ENCODE measurements at places on chromosomes 12 and 14. TPM values are rescaled to one million over a fixed set of nuclear protein-coding genes. Genes with fewer than 3 reads are reported as not detected.

DNA sequence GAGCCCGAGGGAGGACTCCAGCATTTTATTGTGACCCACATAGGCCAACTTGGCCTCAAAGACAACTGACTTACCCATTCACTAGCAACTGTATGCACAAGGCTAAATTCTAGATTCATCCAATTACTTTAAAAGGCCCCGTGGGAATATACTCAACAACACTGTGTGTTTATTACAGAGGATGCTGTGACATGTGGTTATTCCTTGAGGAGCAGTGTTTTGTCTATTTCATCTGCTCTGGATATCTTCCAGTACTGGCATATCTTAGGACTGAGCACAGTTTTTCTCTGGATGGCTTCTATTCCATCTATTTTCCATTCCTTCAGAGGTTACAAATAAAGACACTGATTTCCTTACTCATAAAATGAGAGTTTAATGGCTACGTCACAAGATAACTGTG, 87.2 kb upstream of the KRAS start:
- DNase-seq, result no peak

- DNase-seq, result no peak
These were observed 485.9 kb downstream of the APAF1 start for GRCh38 chr12:99130808-99131553.

GRCh38 chr12:67274186-67274585, 5.0 kb downstream of the CAND1 start:
- no peak for DNase-seq

Gene RFX4
- total RNA-seq, result not detected

Gene CCDC175
- total RNA-seq, result not detected

Gene PIWIL1
- not detected for total RNA-seq

DNA sequence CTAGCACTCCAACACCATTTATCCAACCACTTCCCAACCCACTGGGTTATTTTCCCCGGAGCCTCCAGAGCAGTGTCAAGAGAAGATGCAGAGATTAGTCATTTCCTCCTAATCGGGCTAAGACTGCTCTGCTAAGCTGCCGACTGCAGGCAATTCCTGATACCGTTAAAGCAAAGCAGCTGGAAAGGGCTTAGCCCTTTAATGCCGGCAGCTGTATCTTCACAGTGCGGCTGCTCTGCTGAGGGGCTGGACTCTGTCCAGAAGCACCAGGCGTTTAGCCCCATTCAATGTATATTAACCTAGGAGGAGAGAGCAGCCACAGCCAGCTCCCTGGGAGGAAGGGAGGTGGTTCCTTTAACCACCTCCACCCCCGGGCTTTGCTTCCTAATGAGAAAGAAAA, 11.1 kb downstream of the AQP6 start:
- DNase-seq, result no peak

Gene STAC3
- 5.5 TPM for total RNA-seq

Gene REM2
- total RNA-seq, result 1.4 TPM

DNA sequence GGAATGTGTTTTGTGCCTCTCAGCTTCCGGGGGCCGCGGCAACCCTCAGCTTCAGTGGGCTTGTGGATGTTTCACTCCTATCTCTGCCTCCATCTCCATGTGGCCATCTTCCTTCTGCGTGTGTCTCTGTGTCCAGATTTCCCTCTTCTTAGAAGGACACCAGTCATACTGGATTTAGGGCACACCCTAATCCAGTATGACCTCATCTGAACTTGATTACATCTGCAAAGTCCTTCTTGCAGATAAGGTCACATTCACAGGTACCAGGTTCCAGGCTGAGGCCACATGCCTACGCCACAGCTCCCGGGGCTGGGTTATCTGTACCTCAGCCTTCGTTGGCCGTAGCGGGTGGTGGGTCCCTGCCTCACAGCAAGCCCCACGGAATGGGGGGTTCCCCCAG, 68.9 kb downstream of the ZNF664 start:
- DNase-seq, result no peak

DNA sequence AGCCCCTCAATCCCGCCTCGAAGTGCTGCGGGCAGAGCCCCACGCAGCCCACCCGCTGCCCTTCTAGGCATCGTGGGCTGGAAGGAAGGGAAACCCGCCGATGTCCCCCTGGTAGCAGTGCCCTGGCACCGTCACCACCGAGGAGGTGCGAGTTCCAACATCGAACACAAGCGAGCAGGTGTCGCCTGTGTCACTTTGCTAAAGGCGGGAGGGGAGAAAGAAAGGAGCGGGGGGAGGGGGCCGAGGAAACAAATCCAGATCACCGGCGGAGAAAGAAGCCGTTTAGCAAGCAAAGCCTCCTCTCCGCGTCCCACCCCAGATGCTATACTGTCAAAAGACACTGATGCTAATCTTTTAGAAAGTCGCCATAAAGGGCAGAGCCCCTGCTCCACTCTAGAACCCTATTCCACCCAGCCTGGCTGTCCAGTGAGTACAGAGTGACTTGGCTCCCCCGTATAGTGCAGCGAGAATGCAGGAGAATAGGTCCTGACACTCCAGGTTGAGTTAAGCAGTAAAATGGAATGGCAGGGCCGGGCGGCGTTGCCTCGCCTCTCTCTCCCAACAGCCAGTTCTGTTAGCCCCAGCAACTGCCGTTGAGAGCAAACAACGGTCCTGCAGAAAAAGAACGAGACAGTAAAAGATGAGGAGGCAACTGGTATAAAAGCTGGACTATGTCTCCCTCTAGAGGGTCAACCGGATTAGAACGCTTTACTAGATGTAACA, 67.9 kb upstream of the USP15 start:
- DNase-seq, result peak; percentile 27

- no peak for DNase-seq
These were observed 389.1 kb downstream of the AACS start for GRCh38 chr12:125454291-125454690.

GRCh38 chr12:52020539-52021336, 14.0 kb downstream of the TAMALIN start:
- DNase-seq, result peak; percentile 61

Gene HOXC5
- total RNA-seq, result not detected

DNA sequence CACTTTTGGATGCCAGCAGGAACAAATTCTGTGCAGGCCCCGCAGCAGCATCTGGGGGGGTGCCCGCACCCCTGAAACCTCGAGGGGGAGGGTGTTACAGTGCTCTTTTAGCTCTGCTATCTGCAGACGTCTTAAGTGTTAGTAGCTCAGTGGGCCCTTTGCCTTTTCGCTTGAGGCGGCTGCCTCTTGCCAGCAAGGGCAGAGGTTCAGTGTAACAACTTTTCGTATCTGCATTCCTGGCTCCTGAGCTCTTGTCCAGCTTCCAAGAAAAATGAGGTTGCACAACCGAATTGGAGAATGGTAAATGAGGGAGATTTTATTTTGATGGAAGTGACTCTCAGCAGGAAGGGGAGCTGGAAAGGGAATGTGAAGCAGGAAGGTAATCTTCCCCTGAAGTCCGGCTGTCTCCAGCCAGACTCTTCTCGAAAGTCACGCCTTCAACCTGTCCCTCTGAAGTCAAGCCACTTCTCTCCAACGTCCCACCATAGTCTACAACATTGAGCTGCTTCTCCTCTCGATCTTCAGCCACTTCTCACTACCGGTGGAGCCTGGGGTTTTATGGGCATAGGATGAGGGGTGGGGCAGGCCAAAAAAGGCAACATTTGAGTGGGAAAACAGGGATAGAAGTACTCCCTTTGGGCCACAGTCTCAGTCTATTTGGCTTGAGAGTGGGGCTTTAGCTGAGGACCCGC, 17.8 kb downstream of the TAS2R50 start:
- DNase-seq, result no peak

GRCh38 chr12:79848339-79848738, 86.6 kb downstream of the PPP1R12A start:
- no peak for DNase-seq

DNA sequence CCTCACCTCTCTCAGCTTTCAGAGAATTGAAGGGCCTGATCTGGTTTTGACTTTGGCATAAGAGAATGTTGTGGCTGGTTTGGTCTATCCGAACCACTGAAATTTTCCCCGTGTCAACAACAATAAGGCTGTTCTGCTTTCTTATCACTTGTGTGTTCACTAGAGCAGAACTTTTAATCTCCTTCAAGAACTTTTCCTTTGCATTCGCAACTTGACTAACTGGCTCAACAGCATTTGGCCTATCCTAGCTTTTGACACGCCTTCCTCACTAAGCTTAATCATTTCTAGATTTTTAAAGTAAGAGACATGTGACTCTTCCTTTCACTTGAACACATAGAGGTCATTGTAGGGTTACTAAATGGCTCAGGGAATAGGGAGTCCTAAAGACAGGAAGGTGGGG, 25.9 kb upstream of the EDDM3A start:
- no peak for DNase-seq

Gene RDH12
- total RNA-seq, result not detected

DNA sequence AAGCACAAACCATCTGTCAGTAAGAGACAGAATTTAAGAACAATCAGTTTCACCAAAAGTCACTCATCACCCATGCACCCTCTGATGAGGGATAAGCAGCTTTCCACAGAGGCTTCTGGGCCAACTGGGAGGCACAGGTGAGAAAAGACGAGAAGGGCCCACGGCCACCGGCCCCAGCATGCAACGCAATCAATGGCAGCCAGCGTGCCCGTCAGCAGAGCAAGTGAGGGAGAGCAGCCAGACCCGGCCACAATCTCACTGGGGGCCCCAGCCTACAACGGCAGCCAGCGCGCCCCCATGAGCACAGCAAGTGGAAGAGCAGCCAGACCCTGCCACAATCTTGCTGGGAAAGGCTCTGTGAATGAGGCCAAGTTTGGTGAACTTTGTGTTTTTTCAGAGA, 13.3 kb downstream of the ANKLE2 start:
- no peak for DNase-seq

DNA sequence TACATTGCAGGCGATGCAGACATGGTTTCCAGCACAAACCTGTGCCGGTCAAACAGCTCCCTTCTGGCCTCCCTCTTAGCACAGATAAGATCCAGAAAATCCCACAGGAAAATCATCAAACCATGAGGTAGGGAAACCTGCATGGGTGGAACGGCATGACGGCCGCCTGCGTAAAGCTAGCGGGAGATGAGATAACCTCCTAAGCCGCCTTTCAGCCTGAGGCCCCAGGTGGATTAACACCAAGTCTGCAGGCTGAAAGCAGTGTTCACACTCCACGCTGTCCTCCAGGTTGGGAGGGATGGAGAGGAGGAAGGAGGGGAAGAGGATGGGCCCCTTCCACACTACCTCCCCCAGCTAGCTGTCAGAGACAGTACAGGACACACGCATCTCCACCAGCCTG, 63.8 kb downstream of the TSPAN11 start:
- DNase-seq, result no peak

DNA sequence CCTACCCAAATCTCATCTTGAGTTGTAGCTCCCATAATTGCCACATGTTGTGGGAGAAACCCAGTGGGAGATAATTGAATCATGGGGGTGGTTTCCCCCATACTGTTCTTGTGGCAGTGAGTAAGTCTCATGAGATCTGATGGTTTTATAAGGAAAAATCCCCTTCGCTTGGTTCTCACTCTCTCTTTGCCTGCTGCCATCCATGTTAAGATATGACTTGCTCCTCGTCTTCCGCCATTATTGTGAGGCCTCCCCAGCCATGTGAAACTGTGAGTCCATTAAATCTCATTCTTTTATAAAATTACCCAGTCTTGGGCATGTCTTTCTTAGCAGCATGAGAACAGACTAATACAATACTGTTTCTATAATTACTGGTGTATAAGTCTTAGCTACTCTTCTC, 6.5 kb upstream of the BCAT1 start:
- DNase-seq, result no peak

Gene KRT2
- total RNA-seq, result not detected

DNA sequence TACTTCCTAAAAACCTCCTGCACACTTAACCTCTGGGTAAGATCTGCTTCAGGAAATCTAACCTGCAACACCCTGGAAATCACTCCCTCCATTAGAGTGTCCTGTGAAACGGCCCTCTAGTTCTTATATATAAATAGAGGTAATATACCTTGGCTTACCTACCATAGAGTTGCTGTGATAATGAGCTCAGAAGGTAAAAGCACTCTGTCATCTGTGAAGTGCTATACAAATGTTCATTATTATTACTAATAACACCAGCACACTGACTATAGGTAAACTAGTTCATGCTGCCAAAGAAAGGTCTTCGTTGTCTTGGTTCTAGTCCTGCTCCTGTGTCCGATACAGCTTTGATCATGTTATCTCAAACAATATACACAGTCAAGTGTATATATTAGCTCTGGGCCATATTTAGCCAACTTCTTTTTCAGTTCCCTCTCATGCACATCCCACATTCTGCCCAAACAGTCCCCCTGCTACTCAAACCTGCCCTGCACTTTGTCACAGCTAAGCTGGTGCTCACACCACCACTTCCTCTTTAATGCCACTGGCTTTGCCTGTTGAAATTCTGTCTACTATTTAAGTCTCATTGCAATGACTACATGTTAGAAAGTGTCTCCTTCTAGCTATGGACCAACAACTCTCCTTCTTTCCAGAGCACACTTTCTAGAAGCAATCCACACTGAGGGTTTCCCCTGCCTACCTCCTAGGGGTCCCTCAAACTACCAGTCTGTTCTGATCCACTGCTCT, 5.1 kb downstream of the E2F7 start:
- no peak for DNase-seq

Gene MGAT4C
- total RNA-seq, result not detected

DNA sequence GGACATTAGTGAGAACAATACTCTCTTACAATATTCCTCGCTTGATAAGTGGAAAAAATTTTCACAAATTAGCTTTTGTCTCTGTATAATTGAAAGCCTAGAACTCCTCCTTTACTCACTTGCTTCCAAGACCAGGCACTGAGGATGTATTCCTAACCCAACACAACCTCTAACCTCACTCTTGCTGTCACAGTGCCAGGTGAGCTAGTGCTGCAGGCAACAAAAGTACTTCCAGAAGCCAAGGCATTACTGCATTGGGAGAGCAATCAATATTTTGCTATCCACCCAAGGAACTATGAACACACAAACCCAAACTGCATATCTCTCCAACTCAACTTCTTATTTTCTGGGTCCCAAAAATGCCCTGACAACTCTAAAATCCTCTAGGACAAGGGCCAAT, 1081.0 kb downstream of the VRK1 start:
- no peak for DNase-seq

GRCh38 chr12:46177837-46178608, 90.8 kb downstream of the SLC38A1 start:
- no peak for DNase-seq

DNA sequence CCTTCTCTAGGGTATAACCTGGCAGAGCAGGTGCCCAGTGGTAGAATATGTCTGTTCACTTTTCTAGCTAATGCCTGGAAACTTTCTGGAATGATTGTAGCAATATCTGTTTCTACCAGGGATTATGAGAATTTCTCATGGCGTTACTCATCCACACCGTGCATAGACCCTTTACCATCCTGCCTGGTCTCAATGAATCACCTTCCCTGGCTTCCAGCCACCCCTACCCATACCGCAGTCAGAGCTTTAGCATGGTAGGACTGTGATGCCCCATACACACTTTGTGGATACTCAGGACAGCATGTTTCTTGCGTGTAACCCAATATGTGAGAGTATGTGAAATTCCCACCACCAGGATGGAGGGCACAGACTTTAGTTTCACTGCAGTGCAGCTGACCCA, 45.4 kb downstream of the TUNAR start:
- no peak for DNase-seq

GRCh38 chr14:68779761-68780323, 13.0 kb downstream of the ZFP36L1 start:
- DNase-seq, result no peak

GRCh38 chr12:16070113-16070512, 159.0 kb downstream of the DERA start:
- DNase-seq, result no peak

- no peak for DNase-seq
These were observed 532.0 kb downstream of the TMEM121 start for GRCh38 chr14:106058342-106058741.

Gene BATF
- 171 TPM for total RNA-seq

- no peak for DNase-seq
These were observed 23.8 kb downstream of the DNM1L start for GRCh38 chr12:32702946-32703345.

GRCh38 chr14:69624136-69624535, 12.7 kb downstream of the SUSD6 start:
- DNase-seq, result no peak
